WERI-Rb-1 (cell line): ENCODE measurements at places on chromosomes 2 and 18.
A peak's percentile ranks its signal among the peaks of the same experiment; 100 is the strongest.

- DNase-seq: no peak
Observed at GRCh38 chr18:9961041-9961440, 47.2 kb downstream of the VAPA start.

DNA sequence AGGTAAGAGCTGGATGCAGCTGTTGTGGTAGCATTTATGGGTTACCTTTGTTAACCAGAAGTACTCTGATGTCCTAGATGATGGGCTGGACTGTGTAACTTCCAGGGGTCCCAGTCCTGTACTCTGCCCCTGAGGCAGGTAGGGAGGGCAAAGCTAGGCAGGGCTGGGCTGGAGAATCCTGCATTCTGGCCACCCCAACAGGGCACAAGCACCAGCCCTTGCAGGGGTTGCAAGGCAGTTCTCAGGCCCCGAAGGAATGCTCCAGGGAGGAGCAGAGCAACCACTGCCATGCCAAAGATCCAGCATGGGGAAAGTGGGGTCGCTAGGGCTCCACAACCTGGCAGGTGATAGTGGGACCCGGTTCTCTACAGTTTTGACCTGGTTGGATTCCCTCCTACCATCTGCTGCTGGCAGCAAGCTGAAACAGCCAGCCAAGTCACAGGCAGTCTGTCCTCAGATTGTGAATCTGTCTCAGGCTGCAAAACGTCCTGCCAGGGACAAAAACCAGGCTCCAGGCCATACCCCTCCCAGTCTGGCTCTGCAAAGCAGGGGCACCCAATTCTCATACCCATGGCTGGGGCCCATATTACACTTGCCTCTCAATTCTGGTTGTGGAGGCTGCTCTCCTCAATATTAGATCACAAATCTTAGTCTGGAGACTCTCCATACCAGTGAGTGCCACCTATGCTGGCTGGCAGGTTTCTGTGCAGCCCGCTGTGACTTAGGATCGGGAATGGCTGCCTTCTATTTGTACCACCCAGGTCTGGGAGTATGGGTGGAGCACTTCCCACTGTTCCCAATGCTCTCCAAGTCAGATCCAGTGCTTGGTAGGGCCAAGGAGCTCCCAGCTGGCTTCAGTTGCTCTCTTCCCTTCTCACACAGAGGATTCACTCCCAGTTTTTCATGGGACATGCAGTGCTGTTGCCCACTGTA is 61.1 kb downstream of the SMCHD1 start:
- DNase-seq: no peak

DNA sequence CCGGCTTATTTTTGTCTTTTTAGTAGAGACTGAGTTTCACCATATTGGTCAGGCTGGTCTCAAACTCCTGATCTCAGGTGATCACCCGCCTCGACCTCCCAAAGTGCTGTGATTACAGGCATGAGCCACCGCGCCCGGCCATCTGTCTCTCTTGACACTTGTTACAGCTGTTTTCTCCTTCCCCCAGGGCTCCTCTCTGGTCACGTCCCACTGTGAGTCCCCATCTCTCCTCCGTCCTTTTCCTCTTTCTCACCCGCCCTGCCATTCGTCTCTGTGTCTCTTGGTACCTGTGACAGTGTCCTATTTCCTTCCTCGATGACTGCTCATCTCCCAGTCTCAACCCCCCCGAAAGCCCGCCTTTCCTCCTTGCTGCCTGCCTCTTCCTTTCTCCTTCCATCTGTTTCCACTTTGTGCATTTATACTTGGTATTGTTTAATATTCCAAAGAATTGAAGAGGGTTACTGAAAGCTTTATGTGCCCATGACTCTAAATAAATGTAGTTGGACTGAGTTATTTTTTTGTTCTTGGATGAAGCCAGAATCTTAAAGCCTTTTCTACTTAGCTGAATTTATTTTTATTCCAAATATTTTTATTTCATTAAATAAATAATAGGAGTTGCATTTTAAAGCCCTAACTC is 241.5 kb downstream of the SH3RF3 start:
- no peak for DNase-seq

GRCh38 chr18:79575891-79576685 is 103.5 kb upstream of the CTDP1 start:
- DNase-seq: peak; percentile 52

GRCh38 chr2:220277445-220277975 is 650.1 kb downstream of the SLC4A3 start:
- DNase-seq: no peak

DNA sequence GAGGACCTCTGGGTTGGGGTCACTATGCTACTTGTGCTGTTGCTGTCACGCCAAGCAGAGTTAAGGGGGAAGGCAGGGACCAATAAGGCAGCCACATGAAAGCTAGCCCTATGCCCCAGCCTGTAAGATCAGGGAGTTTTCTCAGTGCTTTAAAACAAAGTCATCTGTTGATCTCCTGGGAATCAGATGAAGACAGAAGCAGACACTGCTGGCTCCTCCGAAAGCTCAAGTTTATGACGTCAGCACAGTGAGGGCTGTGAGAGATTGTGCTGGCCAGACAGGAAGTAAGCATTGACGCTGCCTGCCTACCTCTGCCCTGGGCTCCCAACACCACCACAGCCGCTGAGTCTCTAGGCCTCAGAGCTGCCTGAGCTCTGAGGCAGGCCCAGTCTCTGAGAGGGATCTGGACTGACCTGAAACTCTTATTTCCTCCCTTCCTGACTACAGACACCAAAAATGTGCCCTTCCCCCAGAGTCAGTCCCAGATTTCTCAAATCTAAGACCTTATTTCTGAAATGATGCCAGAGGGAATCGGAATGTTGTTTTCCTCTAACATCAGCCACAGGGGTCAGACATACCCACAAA is 118.1 kb upstream of the EPAS1 start:
- DNase-seq: peak; percentile 36

GRCh38 chr2:200913654-200914053 is 24.5 kb downstream of the NIF3L1 start:
- DNase-seq: no peak

DNA sequence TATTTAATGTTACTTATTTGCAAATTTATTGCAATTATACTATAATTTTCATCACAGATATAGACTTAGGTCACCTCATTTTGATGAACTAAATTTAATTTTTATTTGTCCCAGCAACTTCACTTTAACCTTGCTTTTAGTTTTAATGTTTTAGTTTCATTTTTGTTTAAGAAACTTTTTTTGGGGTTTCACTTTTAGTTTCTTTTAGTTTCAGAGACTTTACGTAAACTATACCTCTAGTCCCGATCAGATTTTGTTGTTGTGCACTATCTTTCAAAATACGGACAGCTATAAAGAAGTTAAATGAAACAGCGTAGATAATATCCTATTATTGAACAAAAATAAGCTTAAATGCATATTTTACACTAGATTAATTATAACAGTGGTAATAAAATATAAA is 460.5 kb downstream of the ERBB4 start:
- DNase-seq: no peak

GRCh38 chr2:135512099-135512498 is 18.9 kb downstream of the ZRANB3 start:
- DNase-seq: no peak
